Activated CD4-positive, alpha-beta T cell treated with anti-CD3 and anti-CD28 coated beads for 1 hour (primary cell): ENCODE measurements at places on chromosomes 2 and 18.
A peak's percentile ranks its signal among the peaks of the same experiment; 100 is the strongest.

- peak; percentile 13 for DNase-seq
These were observed 12.7 kb downstream of the DGUOK start for GRCh38 chr2:73939419-73939818.

GRCh38 chr18:11040823-11041656 is 108.3 kb downstream of the PIEZO2 start:
- DNase-seq: no peak

DNA sequence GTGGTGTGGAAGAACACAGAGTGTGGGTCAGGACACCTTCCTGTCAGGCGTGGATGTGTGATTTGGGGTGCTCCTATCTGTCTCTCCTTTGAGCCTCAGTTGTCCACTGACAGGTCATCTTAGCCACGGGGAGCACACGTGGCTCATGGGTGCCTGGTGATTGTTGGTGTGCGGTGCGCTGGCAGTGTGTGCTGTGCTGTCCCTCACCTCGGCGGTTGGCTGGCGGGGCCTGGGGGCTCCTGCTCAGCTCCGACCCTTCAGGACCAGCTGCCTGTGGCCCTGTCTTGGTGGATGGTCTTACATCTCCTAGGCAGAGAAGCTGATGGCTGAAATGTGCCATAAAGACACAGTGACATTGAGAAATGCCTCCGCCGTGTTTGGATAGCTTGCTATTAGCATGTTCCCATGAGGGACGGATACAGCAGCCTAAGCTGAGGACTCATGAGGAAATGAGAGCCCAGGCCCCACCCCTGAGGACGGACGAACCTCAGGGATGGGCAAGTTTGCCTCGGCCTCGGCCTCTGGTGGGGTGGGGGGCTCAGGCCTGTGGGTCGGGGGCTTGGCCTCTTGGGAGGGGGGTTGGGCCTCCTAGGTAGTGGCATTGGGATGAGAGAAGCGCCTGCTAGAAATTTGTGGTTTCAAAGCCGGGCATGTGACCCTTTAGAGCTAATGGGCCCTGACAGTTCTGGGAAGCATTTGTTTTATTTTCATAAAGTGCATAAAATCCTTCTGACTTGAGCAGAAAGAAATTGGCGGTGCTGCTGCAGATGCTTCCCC is 20.3 kb upstream of the ASB1 start:
- no peak for DNase-seq

DNA sequence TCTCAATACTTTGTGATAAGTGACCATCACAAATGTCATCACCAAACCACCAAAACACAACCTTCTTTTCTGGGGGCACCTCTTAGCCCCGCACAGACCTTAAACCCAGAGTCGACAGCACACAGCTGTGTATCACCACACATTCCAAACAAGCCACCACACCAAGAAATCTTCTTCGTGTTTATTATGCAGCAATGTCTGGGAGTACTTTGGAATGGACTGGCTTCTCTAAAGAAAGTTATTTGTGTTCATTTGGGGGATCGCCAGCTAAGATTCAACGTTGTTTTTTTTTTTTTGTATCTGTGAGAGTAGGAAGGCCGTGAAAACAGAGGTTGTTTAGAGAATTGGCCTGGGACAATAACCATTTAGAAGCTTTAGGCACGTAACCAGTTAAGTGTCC is 1.1 kb upstream of the MTA3 start:
- no peak for DNase-seq

GRCh38 chr18:5424903-5425664 is 118.7 kb downstream of the EPB41L3 start:
- no peak for DNase-seq

DNA sequence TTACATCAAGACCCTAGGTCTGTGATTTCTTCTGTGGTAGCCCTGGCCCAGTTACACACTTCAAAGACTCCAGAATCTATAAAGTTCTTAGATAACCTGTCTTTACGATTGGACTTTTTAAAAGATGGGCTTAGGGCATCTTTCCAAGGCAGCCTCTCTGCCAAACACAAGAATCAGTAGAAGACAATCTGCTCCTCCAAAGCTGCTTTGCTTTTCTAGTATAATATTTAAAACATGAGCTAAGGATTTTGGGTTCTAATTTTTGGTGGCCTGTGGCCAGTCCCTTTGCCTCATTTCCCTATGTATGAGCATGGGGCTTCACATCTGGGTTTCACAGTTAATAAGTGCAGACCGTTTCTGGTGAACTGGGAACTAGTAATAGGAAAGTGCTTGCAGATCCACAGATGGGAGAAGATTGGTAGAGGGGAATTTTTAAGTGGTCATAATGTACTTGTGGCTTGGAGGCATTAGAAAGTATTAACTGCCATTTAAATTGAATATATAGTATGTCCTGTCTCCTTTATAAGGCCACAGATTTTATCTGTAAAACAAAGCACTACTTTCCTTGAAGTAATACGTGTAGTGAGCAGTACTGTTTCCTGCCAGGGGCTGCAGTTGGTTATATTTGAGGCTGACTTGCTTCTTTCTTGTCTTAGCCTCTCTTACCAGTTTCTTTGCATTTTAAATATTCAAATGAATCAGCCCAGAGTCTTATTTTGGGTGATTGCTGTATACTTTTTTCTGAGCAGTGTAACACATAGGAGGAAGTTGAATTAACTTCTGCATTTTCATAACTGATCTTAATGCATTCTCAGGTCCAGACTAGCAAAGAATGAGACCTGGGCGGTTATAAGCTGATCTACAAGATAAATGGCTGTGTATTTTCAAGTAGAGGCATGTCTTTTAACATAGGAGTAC is 1.5 kb downstream of the ARPC2 start:
- DNase-seq: no peak

- no peak for DNase-seq
These were observed 63.1 kb upstream of the MCFD2 start for GRCh38 chr2:46978723-46979122.

- DNase-seq: no peak
These were observed 20.6 kb downstream of the EVA1A start for GRCh38 chr2:75539955-75540716.

DNA sequence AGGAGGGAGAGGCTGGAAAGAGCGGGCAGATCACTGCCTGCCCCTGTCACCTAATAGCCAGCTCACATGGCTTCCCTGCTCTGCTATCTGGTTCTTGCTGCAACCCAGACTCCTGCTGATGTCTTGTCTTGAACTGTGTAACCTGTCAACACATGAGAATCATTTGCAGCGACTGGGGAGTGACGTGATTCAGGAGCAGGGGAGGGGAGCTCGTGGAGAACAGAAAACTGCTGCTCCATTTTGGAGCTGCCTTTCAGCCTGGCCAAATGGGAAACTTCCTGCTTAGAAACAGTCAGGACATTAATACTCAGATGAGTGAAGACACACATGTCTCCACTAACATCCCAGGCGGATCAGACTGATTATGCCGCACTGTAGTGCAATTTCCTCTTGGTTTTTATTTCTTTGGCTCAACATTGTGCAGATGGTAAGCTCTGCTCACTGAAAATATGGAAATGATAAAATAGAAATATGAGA is 38.1 kb downstream of the RPL37A start:
- DNase-seq: no peak

DNA sequence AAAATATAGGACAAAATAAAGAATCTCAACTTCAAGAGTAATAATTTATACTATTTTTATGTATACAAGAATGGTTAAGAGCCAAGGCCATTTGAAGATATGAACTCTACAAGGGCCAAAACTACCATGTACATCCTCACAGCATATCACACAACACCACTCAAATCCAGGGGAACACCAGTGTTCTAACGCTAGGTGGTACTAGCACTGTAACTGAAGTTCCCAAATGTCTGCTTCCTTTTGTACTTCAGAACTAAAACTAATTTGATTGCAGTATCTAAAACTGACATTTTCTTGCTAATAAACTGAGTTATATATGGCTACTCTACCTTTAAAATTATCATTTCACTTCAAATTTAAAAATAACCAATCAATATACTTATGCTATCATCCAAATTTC is 47.0 kb downstream of the REV1 start:
- DNase-seq: no peak

GRCh38 chr18:7049951-7050350 is 67.6 kb downstream of the LAMA1 start:
- DNase-seq: no peak

GRCh38 chr2:208040199-208041171 is 15.2 kb upstream of the PLEKHM3 start:
- peak; percentile 34 for DNase-seq

- no peak for DNase-seq
These were observed 68.2 kb upstream of the STON1 start for GRCh38 chr2:48461721-48462120.

DNA sequence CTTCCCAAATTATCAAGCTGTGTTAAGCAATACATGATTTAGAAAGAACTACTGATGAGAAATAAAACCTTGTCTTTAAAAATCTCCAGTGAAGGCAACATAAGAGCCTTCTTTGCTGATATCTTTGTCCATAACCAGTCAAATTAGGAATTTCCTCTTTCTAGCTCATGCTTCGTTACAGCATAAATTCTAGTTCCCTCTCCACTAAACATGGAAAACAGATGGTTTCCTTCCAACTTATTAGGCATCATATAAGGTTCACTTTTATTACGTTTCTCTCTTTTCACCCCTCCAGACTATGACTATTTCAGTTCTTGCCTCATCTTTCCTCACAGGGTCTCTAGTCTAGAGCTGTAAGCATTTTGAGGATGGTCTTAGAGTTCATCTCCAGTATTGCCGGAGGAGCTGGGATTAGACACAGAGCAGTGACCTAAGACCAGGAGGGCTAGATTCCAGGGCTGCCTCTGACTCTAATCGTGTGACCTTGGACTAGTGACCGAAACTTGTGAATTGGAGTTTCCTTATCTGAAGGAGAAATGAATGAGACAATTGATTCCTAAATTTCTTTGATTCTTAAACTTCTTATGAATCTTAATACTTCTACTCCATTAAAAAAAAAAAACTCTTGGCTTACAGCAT is 195.5 kb upstream of the APCDD1 start:
- no peak for DNase-seq

- no peak for DNase-seq
These were observed 158.6 kb downstream of the PIK3C3 start for GRCh38 chr18:42113529-42114191.

- DNase-seq: no peak
These were observed 74.1 kb downstream of the TLK1 start for GRCh38 chr2:171086352-171087290.

DNA sequence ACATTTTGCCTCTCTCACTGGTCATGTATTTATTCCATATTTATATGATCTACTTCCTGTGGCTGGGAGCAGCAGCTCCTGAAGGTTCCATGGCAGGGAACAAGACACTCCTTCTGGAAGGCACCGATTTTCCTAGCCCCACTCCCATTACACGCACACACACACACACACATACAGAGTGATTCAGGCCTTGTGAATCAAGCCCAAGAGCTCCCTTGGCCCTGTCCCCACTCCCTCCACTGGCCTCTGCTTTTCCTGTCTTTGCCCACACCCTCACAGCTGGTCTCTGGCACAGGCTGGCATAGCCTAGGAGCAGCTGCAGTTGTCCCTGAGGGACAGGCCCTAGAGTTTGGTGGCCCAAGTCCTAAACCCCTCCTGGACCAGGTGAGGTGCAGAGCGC is 201.7 kb downstream of the NAPG start:
- DNase-seq: no peak

- DNase-seq: no peak
These were observed 48.4 kb downstream of the NPPC start for GRCh38 chr2:231877533-231878456.
